ENCODE measurements at places on chromosomes 11 and 22.

- DNase-seq = no peak
These were observed 145.4 kb downstream of the CACNA1I start for GRCh38 chr22:39715778-39716495.

DNA sequence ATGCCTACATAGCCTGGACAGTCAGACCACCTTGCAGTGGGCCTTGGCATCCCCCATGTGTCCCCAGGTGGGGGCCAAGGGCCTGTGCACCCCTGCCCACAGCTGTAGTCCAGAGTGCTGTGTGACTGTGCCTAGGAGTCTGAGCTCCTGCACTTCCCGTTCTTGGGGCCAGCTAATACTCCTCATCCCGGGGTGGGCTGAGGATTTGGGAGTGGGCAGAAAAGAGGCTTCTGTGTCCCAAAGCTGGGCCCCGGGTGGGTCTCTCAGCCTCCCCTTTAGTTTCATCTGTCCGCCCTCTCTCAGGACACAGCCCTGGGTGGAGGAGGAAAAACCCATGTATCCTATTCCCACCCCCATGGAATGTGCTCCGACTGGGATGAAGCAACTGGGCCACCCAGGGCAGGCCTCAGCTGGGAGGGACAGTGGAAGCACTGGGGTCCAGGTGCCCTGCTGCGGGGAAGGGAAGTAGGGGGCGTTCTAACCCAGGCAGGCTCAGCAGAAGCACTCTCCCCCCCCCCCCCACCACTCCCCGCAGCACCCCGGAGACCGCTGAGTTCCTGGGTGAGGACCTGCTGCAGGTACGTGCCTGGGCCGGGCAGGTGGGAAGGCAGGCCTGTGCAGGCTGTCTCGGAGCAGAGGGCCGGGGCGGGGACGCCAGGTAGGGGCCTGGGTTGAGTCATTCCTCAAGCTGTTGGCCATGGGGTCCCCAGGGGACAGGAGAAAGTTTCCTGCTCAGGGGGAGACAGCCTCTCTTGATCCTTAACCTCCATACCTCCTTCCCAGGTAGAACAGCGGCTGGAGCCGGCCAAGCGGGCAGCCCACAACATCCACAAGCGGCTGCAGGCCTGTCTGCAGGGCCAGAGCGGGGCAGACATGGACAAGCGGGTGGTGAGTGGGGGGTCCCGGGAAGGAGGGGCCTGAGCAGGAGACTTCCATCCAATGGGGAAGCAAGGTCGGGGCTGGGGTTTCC is 1.4 kb downstream of the SH3BP1 start:
- no peak for DNase-seq

GRCh38 chr22:28812516-28812915 is 12.1 kb upstream of the XBP1 start:
- DNase-seq = no peak

- no peak for DNase-seq
These were observed 127.0 kb downstream of the MRTFA start for GRCh38 chr22:40509401-40510134.

GRCh38 chr22:28918550-28919271 is 35.3 kb downstream of the ZNRF3 start:
- no peak for DNase-seq

DNA sequence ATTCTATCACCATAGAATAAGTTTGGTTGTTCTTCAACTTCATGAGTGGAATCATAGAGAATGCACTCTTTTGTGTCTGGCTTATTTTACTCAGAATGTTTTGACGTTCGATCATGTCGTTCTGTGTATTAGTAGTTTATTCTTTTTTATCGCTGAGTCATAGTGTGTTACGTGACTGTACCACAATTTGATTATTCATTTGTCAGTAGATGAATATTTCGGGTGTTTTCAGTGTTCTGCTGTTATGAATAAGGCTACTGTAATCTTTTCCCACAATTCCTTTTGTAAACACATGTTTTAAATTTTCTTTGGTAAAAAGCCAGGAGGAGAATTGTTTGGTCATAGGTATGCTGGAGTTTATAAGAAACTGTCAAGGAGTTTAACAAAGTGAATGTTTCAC is 279.9 kb upstream of the B3GAT1 start:
- no peak for DNase-seq

DNA sequence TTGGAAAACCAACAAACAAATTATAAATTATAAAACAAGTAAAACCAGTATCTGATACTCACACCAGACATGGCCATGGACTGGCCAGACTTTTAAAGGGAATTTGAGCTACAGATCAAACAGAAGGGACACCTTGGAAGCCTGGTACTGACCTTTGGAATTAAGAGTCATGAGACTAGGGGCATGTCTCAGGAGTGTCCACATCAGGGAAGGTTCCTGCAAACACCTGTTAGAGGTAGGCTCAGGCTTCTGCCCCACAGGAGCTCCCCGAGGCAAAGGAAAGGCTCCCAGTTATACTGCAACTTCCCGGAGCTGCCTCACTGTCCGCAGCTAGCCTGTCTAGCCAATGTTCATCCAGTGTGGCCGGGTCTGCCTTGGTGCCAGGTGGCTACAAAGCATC is 290.1 kb downstream of the BUD13 start:
- no peak for DNase-seq

Measured in NCI-H1105 treated with DMSO at 0.1 percent for 48 hours (cell line).